CD4-positive, alpha-beta T cell (primary cell): ENCODE measurements at places on chromosomes 12 and 14.

GRCh38 chr14:40053416-40053815 lies 621.2 kb upstream of the FBXO33 start:
- no peak for DNase-seq

DNA sequence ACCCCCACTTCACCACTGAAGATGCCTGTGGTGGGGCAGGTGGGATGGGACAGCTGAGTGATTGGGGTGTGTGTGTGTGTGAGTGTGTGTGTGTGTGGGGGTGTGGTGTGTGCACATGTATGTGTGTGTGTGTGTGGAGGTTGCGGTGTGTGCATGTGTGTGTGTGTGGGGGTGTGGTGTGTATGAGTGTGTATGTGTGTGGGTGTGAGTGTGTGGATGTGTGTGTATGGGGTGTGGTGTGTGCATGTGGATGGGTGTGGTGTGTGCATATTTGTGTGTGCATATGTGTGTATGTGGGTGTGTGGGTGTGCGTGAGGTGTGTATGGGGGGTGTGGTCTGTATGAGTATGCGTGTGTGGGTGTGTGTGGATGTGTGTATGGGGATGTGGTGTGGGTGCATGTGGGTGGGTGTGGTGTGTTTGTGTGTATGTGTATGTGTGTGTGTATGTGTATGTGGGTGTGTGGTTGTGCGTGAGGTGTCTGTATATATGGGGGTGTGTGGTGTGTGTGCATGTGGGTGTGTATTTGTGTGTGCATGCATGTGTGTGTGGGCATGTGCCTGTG lies 61.6 kb downstream of the PLEKHG3 start:
- DNase-seq: no peak

DNA sequence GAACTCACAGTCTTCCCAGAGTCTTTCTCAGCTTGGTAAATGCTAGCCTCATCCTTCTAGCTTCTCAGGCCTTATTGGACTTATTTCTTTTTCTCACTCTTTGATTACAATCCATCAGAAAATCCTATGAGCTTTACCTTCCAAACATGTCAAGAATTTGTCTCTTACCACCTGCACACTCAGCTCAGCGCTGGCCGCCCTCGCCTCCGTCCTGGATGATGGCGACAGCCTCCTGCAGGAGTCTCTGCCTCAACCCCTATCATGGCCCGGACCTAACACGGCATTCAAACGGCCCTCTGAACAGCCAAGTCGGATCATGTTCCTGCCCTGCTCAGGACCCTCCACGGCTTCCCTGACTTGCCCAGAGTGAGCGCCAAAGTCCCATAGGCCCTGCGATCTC lies 333.1 kb upstream of the FKBP4 start:
- DNase-seq: no peak

DNA sequence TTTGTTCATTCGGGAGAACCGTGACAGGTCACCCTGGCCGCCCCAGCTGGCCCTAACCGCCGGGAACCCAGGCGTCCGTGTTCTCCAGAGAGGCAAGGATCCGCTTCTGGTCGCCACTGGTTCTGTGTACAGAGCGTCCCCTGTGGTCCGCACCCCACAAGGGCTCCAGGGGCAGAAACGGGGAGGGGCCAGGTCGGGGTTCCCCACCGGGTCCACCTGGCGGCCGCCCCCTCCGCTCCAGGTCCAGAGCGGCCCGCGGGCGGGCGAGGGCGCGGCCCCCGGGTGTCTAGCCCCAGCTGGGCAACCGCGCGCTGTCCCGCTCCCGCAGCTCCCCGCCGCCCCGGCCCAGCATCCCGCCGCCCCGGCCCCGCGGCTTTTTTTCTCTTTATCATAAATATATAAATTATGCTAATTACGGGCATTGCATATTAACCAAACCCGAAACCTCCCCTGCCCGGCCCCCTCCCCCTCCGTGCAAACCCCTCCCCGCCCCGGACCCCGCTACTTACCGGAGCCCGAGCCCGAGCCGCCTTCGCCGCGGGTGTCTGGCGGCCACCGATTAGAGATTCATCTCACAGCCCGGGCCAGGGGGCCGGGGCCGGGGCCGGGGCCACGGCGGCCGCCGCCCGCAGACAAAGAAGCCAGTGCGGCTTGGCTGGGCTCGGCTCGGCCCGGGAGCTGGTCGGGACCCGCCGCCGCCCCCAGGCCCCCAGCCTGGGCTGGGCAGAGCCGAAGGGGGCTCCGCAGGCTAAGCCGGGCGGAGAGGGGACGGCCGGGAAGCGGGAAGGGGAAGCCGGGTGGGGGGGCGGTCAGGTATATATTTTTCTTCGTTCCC lies 512 bp downstream of the POU6F1 start:
- DNase-seq: peak; percentile 74

DNA sequence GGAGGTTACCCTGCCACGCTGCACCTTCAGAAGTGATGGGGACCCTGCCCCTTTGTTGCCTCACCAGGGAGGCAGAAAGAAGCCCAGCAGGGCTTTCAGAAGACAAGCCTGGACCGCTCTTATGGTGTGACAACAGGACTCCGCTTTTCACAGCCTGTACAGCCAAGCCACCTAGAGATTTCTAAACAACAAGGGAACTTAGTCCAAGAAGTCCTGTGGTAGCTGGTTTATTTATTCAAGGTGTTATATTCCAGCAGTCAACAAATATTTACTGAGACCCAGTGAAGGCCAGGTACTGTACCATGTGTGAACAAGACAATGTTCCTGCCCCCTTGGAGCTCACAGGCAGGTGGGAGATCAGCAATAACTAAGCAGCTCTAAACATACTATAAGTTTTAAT lies 4.0 kb upstream of the TMEM229B start:
- no peak for DNase-seq

DNA sequence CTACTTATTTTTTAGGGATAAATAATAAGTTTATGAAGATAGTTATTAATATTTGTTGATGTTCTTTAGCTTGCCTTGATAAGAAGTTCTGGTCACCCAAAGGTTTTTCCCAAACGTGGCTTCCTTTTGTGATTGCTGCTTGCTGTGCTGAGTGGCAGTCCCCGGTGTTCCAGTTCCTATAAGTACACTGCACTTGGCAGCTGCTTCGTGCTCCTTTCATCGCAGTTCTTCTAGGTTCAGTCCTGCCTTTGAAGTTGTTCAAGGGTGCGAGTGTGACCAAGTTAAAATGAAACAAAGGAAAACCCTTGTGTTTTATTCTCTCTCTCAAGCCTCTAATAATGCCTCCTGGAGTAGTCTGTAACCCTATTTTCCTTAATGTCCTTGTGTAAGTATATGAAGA lies 128.5 kb upstream of the ATF1 start:
- DNase-seq: no peak

DNA sequence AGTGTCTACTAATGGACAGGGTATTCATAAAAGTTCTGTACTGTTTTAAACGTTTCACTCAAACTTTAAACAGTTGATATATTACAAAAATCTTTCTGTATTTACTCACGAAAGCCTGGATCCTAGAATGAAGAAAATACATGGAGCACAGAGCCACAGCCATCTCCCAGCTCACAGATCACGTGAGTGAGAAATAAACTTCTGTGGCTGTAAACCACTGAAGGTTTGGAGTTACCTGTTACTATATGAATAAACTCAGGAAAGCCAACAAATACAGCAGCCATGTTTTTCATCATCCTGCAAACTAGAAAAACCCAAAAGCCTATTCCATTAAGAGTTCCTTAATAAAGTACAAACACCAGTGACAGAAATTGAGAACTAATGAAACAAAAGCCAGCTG lies 867 bp upstream of the TDG start:
- no peak for DNase-seq

GRCh38 chr12:99859126-99859525 lies 125.6 kb downstream of the ANKS1B start:
- DNase-seq: no peak

DNA sequence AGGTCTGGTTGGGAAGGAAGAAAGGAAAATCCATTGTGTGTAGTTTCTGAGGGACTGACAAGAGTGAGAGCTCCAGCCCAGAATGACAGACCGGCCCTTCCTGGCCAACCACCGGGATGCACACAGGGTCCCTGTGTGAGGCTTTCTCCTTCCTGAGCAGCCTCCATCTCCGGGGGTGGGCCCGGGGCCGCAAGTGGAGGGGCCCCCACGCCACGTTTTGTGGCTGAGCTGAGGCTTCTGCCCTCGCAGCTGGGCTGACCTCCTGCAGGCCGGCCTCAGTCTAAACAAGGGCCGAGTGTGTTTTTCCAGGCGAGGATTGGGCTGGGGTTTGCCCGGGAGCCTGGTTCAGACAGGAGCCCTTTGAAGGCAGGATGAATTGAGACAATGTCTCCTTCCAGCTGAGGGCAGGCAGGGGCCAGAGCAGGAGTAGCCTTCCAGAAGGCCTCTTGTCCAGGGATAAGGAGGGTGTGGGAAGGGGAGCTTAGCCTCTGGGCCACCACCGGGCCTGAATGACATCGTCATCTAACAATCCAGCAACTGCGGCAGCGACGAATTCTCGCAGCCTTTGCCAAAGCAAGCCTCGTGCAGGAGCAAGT lies 96.5 kb upstream of the NCOR2 start:
- no peak for DNase-seq

DNA sequence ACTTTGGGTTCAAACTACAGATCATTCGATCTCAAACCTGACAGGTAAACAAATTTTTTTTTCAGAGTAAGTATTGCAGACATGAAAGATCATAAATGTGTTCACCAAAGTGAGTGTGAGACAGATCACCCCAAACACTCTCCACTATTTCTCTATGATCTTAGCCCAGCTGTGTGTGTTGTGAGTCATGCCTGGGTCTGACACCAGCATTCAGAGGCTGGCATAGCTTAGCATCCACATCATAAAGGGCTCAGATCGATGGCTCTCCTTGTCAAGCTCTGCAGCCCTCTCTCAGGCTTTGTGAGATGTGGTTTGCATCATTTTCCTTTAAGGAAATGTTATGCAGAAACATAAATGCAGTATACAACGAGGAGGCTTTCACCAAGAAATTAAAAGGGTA lies 164.9 kb downstream of the ETV6 start:
- DNase-seq: peak; percentile 52

- no peak for DNase-seq
Observed at GRCh38 chr14:100764471-100765115, 37.9 kb downstream of the DLK1 start.

GRCh38 chr12:50788561-50788960 lies 24.7 kb downstream of the ATF1 start:
- DNase-seq: no peak

GRCh38 chr12:31230004-31230403 lies 95.9 kb downstream of the SINHCAF start:
- no peak for DNase-seq

- DNase-seq: no peak
Observed at GRCh38 chr14:30243805-30244204, 315.2 kb upstream of the G2E3 start.

GRCh38 chr12:106301611-106302321 lies 767 bp upstream of the TCP11L2 start:
- DNase-seq: peak; percentile 77

DNA sequence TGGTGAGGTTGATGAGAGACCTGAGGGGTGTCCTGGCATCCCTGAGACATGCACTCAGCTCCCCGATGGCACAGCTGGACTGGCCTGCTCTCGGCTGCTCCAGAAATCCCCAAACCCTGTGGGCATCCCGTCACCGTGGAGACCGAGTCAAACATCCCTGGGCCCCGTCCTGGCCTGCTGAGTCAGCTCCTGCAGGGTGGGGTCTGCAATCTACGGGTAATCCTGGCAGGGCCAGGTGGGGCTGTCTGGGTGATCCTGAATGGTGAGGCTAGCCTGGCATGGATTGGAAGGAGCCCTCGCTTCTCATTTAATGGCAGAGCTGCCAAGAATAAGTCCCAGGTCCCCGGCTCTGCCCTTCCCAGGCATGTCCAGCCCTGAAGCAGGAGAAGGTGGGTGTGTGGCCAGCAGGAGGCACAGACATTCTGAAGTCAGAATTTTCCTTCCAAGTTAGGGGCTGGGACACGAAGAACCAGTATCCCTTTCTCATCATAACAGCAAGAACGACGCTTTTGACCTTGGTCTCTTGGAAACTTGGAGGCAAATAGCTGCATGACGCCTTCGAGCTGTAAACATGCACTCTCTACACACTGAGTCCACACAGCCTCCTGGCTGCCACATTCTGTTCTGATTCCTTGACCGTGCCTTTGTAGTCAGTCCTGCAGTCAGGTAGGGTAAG lies 17.7 kb upstream of the SERPINA4 start:
- no peak for DNase-seq

- no peak for DNase-seq
Observed at GRCh38 chr12:52455821-52456220, 3.9 kb upstream of the KRT6B start.

GRCh38 chr14:59507752-59508103 lies 23.4 kb downstream of the JKAMP start:
- no peak for DNase-seq

GRCh38 chr14:98379830-98380229 lies 892.2 kb downstream of the BCL11B start:
- DNase-seq: no peak

DNA sequence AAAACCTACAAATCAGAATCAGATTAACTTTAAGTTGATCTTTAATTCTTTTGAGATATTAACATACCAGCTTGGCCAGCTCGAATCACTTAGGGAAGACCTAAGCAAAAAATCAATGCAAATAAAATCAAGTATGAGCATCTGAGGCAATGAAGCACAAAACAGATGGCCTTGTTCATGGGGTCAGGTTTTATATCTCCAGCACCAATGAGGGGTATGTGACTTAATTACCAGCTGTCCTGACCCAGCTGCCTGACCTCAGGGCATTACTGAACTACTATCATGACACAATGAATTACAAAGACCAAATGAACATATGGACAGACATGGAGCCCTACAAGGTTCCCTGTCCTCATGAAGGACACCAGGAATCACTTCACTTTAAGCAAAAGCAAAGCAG lies 70.5 kb downstream of the FGD6 start:
- DNase-seq: no peak

- DNase-seq: no peak
Observed at GRCh38 chr14:52286661-52287649, 19.5 kb downstream of the PTGDR start.

DNA sequence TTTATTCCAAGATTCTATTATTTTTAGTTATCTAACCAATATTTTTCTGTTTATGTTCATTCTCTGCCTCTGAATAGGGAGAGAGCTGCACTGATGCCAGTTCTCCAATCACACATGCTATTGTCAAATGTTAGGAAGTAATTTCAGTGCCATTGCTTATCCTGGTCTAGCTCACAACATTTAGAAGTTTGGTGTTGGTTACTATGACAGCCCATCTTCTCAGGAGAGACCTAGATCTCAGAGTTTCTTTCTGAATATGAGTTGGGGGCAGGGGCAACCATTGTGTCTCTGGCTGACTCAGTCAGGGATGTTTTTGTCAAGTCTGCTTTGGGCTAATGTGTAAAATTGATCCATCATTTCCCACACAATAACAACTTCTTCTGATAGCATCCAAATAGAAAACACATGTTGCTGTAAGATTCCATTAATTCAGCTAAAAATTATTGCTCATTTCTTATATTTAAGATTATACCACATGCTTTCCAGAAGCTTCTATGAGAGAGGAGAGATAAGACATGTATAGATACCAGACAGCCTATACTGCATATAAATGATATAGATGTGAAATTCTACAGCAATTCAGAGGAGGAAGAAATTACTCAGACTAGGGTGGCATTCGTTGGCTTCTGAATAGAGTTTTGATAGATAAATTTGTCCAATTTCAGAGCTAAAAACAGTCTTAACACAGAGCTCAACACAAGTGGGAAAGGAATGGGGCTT lies 64.8 kb downstream of the DACT1 start:
- no peak for DNase-seq
